Stimulated activated CD4-positive, alpha-beta T cell treated with anti-CD3 and anti-CD28 coated beads, TNF-alpha, amount 100 ng/mL, for 1 hour (primary cell): ENCODE measurements at places on chromosomes 2 and 18.

DNA sequence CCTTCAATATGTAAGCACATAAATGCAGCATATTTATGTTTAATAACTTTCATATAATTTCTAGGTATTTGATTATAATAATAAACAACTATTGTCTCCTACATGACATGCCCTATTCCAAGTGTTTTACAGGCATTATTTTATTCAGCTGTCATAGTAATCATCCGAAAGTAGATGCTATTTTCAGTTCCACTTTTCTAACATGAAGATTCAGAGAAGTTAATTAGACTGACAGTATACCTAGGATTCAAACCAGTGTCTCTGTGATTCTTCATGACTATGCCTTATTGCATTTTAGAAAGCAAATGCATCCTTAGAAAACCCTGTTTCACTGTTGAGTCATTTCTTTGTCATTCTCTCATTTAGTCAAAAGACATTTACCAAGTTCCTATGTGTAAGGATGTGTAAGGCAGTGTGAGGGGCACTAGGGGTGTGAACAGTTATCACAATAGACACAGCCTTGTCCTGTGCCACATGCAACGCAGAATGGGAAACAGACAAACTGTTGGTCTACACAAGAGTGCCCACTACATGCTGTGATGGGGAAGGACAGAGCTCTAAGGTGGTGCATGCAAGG is 79.8 kb downstream of the DTNA start:
- DNase-seq, result no peak

DNA sequence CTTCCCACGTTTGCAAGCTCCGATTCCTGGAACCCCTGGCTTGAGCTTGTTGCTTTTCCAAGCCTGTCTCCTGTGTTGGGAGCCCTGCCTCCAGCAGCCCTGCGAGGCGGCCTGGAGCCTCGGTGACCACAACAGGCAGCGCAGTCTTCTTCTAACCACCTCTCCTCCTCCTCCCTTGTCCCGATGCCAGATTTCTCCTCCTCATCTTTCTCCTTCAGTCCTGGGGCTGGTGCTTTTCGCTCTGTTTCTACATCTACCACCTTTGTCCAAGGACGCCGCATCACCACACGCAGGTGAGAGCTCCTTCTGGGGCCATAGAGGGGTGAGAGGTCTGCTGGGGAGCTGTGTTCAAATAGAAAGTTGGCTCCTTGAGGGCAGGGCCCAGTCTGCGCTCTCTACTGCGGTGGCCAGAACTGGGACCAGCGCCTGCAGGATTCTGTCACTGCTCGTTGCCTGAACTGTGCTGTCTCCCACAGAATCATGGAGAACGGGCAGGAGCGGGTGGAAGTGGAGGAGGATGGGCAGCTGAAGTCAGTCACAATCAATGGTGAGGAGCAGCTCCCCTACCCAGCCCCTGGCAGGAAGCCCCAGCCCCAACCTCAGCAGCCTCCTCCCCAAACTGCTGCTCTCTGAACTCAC is 3.9 kb downstream of the DNAJB2 start:
- no peak for DNase-seq

DNA sequence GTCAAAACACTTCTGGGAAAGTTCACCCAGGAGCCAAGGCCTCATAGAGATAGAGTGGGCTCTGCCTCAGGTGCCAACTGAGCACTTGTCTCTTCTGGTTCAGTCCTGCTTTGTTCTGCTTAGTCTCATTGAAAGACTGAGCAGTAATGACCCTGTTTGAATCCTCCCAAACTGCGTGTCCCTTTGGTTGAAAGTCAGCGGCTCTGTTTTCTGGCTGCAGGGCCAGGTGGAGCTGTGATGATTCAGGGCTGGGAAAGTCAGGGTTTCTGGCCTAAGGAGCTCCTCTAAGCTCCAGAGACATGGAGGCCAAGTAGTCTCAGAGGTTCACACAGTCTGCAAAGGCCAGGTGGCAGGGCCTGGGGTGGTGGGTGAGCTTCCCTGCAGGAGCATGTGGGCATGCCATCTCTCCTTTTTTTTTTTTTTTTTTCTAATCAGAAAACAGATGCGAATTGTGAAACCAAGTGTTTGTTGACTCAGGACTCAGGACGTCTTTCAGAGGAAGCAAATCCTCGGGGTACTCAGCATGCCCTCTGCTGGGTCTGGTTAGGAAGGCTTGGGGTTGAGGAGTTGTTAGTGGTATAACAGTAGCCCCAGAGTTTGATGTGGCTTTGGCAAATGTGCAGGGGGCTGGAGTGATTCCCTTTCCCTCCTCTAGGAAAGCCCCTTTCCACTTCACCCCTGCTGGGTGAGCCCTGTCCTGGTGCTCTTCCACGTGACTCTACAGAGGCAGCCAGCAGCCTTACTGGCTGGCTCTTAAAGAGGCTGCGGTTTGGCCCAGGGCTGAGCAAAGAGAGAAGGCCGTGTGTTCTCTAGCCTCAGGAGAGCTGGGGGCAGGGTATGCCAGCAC is 38.3 kb downstream of the TMEM17 start:
- no peak for DNase-seq

- DNase-seq, result no peak
Measured at GRCh38 chr2:73237168-73237567, 3.1 kb downstream of the CCT7 start.

GRCh38 chr2:83826577-83826976 is 632.5 kb downstream of the SUCLG1 start:
- no peak for DNase-seq

DNA sequence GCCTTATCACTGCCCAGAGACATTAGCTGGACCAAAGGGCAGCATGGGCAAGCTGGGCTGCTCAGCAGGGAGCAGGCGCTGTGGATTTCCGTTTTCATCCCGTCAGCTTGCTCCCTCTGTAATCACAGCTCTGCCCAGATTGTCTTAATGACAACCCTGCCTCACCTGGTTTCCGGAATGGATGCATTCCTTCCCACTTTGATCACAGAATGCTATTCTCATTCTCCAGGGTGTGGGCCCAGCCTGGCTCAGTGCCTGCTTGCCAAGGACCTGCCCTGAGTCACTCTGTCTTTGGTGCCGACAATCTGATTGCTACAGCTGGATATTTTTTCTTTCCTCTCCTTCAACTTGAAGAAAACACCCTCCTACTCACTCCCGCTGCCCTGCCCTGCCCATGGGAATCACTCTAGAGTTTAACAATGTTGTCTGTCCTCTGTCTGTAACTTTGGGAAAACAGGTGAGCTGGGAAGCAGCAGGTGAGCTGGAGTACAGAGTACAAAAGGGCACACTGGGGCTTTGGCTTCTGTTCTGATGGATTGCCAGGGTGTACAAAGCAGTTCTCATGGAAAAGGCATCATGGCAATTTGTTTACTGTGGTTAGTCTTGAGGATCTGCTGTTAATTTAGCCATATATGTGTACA is 27.2 kb upstream of the FAM136A start:
- no peak for DNase-seq

GRCh38 chr18:78514910-78515670 is 464.5 kb upstream of the SALL3 start:
- DNase-seq, result no peak

GRCh38 chr18:3429121-3429520 is 20.9 kb upstream of the TGIF1 start:
- DNase-seq, result no peak

DNA sequence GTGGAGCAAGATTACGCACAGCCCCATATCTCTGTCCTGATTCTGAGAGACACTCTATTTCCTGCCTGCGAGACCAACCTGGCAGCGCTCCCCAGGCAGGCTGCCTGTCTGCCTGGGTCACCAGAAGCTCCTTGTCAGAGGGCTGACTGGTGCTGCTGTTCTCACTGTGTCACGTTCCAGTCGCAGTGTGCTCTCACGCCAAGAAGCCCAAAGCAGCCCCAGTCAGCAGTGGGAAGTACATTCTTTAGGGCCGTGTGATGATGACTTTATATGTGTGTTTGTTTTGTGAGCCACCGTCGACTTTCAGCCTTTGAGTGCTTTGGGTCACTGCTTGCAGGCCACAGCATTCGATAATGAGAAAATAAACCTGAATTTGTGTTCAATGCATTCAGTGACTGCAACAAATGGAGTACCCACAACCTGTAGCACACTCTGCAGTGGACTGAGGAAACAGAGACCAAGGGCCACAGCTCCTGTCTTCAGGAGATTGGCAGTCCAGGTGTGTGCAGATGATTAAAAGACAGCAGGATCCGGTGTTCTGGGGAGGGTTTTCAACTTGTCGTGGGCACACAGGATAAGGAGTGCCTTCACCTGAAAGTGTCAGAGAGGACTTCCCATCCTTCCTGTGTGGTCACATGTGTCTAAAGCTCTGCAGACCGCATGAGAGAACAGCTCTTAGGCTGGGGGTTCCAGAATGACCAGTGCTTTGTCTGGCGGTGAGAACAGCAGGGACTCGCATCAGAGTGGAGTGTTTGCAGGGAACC is 4.8 kb downstream of the TNFRSF11A start:
- DNase-seq, result no peak

GRCh38 chr18:3207565-3207964 is 12.2 kb downstream of the MYOM1 start:
- no peak for DNase-seq

- DNase-seq, result no peak
Measured at GRCh38 chr18:8703092-8703709, 2.2 kb upstream of the MTCL1 start.

DNA sequence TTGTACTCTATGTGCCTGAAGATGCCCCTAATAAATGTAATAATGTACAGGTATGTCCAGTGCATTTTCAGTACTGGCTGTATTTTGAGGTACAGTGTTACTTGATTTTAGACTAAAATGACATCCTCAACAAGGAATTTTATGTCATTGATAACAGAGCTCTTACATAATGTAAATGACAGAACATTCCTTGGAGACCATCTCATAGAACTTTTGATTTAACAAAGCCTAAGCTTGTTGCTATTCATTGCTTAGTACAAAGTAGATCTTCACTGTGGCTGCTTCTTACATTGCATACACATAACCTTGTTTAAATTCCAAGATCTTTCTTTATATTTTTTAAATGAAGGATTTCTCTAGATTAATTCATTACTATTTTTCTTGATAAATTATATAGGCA is 24.1 kb downstream of the DYNC1I2 start:
- no peak for DNase-seq

GRCh38 chr2:109508556-109508955 is 105.2 kb downstream of the SEPTIN10 start:
- DNase-seq, result no peak

- no peak for DNase-seq
Measured at GRCh38 chr2:200300065-200300464, 6.4 kb upstream of the SPATS2L start.

DNA sequence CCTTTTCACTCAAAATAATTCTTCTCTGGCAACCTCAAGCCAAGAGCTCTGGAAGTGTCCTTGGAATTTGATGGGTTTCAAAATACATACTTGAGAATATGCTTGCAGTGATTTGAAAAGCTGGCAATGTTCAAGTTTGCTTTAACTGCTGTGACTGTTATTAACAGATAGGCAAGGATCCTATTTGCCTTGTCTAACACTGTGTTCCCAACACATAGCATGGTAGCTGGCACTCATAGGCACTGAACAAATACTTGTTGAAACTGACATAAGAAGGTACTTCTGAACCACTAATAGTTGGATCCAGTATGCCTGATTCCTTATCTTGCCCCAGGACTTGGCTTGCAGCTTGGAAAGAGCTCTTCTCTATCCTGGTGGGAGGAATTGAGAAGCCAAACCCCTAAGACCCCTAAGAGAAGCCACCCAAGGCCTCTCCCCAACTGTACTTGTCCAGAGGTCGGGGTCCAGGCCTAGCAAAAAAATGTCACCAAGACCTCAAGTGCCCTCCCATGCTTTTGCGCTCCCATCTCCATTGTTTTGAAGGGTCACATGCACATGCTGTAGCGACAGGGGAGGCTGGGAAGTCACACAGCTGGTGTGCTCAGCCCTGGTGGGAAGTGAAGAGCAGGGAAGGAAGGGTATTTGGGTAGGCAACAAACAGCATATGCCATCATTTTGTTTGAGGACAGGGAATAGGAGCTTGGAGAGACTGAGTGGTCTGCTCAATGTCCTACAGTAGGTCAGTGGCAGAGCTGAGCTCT is 118.4 kb upstream of the HAAO start:
- DNase-seq, result no peak

GRCh38 chr18:75839041-75839440 is 411.5 kb upstream of the SMIM21 start:
- DNase-seq, result no peak

GRCh38 chr2:151887164-151887563 is 58.9 kb upstream of the ARL5A start:
- DNase-seq, result no peak

DNA sequence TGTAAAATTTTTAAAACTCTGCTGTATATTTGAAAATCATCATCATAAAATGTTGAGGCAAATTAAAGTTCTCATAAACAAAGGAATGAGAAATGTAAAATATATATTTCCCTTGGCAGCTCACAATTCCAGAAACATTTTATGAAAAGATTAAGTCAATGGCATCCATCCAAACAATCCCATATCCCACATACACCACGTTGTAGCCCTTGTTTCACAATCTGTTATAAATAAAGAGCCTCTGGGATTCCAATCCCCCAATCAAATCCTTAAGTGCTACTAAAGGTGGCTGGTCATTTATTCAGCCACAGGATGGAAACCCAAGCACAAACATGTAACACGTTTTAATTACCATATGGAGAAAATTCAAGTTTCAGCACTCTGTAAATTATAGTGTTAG is 51.7 kb downstream of the GFPT1 start:
- no peak for DNase-seq

DNA sequence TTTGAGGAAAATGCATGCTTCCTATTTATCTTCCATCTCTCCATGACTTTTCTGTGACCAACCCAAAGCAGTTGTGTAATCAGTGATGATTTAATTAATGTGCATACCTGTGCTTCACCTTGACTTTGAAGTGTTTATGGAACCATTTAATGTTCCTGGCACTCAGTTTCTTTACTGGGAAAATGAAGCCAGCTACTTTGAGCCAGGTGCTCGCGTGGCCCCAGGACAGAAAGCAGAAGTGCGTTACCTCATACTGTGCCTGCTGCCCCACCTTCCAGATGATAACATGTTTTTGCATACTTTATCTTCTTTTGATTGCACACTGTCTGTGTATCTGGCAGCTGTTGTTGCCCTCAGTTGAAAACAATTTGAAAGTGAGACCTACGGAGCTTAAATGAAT is 61.3 kb downstream of the PMAIP1 start:
- DNase-seq, result no peak

DNA sequence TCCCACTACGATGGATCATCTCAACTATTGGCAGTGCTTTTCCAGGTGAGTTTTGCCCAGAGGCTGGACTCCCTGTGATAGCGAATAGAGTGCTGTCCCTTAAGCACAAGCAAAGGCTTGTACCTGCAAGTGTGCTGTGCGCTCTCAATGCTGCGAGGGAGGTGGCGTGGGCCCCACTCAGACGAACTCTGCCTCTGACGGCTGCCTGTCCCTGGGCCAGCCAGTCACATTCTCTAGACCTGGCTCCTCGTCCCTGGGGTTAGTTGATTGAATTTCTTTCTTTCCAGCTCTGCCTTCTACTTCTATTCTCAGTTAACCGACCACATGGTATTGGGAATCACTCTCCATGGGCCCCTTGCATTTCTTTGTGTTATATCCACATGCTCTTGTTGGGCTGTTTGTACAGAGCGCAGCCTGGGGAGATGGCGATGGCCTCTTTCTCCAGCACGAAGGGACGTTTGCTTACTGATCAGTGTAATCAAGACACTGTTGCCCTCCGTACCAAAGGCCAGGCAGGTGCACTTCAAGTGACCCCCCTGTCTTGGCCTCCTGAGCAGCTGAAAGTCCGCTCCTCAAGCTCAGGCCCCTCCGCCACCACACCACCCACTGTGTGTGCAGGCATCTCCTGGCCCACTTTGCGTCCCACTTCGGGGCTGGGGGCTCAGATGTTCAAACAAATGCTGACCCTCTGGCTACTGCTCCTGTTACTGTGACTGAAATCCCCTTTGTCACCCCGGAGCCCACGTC is 151.3 kb downstream of the ZNF236 start:
- no peak for DNase-seq

GRCh38 chr2:156175946-156176345 is 156.6 kb downstream of the NR4A2 start:
- DNase-seq, result no peak
